HS-27A (cell line): ENCODE measurements at places on chromosomes 3 and 15.
A peak's percentile ranks its signal among the peaks of the same experiment; 100 is the strongest.

DNA sequence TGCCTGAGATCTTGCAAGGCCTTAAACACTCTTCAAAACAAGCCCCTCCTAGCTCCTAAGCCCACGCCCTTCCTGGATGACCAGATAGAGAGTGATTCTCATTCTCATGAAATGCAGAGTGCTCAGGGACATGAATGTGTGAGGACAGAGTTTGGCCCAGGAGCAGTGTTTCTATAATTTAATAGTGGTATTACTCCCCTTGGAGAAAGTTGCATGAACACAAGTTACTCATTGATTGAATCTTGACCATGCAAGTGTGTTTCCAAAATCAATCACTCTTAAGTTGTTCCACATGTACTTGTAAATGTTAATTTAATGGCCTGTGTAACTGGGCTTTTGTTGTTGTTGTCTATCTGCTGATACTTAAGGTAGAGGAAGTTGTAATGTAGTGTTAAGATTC is 181.6 kb downstream of the ADAMTSL3 start:
- no peak for DNase-seq

- DNase-seq: no peak
Observed at GRCh38 chr3:40780291-40780924, 255.6 kb downstream of the ZNF621 start.

- DNase-seq: peak; percentile 41
Observed at GRCh38 chr3:118817748-118818165, 216.9 kb downstream of the IGSF11 start.

GRCh38 chr3:106825962-106826605 is 551.2 kb upstream of the CCDC54 start:
- DNase-seq: peak; percentile 31

DNA sequence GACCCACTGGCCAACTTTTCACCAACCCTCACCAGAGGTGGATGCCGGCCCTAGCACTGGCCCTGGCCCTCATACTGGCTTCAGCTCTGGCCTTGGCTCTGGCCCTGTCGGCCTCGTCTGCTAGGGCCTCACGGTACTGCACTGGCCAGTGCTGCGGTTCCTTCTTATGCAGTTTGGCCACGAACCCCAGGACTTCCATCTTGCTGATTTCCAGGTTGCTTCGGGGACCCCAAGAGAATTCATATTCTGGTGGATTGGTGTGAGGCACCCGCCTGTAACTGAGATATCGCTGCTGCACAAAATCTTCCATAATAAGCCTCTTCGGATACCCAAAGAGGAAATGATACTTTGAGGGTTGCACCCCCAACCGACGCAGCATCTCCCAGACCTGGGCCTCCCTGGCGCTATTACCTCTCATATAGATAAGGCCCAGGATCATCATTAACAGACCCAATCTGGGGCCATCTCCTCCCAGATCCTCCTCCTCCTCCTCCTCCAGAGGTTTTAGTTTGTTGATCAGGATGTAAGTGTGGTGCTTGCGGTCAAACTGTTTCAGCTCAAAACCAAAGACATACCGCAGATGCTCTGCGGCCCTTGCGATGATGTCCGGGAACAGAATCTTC is 883 bp downstream of the MAGEF1 start:
- peak; percentile 29 for DNase-seq
